ENCODE measurements at places on chromosomes 6 and 20. TPM values are rescaled to one million over a fixed set of nuclear protein-coding genes. Genes with fewer than 3 reads are reported as not detected.

GRCh38 chr6:106747139-106747538 lies 117.8 kb downstream of the QRSL1 start:
- DNase-seq = no peak

GRCh38 chr20:10718661-10719060 lies 44.9 kb upstream of the JAG1 start:
- DNase-seq = no peak

DNA sequence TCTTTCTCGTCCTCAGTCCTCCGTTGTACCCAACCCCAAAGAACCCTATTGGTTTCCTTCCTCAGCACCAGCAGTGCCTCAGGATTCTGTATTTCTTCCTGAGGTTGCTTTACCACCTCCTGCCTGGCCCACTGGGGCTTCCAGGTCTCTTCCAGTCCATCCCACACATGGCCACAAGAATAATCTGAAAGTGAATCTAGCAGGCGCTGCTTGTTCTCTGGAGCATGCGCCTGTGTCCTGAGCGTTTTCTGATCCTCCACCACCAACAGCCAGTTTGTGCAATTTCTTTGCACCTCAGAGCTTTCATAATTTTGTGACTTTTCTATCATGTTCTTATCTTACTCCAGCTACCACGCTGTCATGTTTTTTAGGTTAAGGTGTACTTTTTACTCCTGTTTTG lies 11.6 kb upstream of the HSP90AB1 start:
- DNase-seq = no peak

GRCh38 chr6:12941422-12941821 lies 224.9 kb downstream of the PHACTR1 start:
- DNase-seq = no peak

CDSN gene
- 0.28 TPM for total RNA-seq

DNA sequence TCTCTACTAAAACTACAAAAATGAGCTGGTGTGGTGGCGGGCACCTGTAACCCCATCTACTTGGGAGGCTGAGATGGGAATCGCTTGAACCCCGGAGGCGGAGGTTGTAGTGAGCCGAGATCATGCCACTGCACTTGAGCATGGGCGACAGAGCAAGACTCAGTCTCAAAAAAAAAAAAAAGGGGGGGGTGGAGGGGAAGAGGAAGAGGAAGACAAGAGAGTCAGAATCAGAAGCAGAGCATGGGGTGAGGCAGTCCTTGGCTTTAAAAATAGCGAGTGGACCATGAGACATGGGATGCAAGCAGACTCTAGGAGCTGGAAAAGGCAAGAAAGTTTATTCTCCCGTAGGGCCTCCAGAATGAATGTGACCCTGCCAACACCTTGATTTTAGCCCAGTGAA lies 3.9 kb upstream of the SLC9A8 start:
- DNase-seq = no peak

DNA sequence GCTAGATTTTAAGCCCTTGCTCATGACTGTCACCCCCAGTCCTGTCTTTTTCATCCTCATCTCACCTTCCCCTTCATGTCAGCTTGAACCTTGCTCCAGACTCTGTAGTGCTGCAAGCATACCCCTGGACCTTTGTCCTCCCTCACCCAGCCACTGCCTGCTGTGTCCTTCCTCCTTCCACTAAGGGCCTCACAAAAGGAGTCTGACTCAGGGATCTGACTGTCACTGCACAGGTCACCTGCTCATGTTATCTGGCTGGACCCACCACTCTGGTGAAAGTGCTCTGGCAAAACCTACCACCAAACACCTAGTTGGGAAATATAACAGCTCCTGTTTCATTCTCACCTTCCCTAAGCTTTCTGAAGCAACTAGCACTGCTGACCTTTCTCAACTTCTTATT lies 151.4 kb downstream of the INSM1 start:
- DNase-seq = no peak

CYP21A2 gene
- total RNA-seq = not detected

- DNase-seq = no peak
These were observed 156.8 kb upstream of the SALL4 start for GRCh38 chr20:51959066-51959542.

DNA sequence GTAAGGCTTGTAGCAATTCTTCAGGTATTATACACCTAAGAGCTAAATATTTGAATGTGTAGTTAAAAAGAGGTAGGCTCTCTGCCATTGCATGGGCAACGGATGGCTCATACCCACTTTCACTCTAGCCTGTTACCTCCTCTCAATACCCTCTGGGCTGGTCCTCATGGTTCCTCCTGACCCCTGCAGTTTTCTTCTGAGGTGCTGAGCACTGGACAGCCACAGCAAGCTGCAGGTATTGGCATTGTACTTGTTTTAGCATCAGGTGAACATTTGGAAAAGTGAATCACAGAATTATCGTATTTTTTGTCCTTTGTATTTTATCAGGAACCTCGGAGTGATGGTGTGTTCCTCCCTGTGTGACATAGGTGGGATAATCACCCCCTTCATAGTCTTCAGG lies 32.9 kb downstream of the SLC22A1 start:
- DNase-seq = no peak

GRCh38 chr6:166955865-166956443 lies 396 bp downstream of the RNASET2 start:
- no peak for DNase-seq

- DNase-seq = no peak
These were observed 35.2 kb downstream of the ALDH5A1 start for GRCh38 chr6:24529985-24530384.

Data from uterus (tissue), 4 donors.